ENCODE measurements at places on chromosomes 3 and 15. TPM values are rescaled to one million over a fixed set of nuclear protein-coding genes. Genes with fewer than 3 reads are reported as not detected.

The ATRIP gene
- total RNA-seq: 7.5 TPM

The MEIS2 gene
- 14.7 TPM for total RNA-seq

The IQCF5 gene
- not detected for total RNA-seq

The NRROS gene
- total RNA-seq: 11.3 TPM

The PLS1 gene
- 3.6 TPM for total RNA-seq

The UBE2E2 gene
- total RNA-seq: 123 TPM

The USP50 gene
- total RNA-seq: not detected

The RASSF1 gene
- total RNA-seq: 82.2 TPM

The ACKR4 gene
- total RNA-seq: not detected

The C3orf70 gene
- 10.8 TPM for total RNA-seq

The ST3GAL6 gene
- 10.8 TPM for total RNA-seq

The NDN gene
- total RNA-seq: 112 TPM

The P2RY14 gene
- total RNA-seq: 7.1 TPM

The EXD1 gene
- total RNA-seq: not detected

DNA sequence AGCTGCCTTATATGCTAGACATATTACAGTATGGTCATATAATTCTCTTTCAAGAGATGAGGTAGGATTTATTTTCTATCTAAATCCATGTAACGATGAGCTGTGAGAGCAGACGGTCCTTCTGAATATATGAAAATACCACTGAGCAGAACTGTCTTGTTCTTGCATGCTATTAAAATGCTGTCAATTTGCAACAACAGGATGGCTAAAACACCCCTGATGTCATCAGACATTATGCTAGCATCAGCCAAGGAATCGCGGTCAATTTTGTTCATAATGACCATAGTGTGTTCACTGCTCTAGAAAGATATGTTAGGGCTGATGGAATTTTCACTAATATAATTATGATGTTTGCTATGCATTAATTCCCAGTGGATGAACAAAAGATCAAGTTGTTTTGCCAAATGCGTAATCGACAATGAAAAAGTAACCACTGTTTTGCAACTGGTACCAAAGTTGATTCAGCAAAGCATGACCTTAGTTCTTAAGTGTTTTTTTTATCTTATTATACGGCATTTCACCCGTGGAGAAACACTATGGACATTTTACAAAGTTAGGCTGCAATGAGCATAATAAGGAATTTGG lies 765.4 kb upstream of the NR2F2 start:
- DNase-seq: no peak

- no peak for DNase-seq
Measured at GRCh38 chr15:78855746-78856145, 16.9 kb upstream of the MORF4L1 start.

GRCh38 chr3:71710906-71711494 lies 14.2 kb downstream of the EIF4E3 start:
- no peak for DNase-seq

DNA sequence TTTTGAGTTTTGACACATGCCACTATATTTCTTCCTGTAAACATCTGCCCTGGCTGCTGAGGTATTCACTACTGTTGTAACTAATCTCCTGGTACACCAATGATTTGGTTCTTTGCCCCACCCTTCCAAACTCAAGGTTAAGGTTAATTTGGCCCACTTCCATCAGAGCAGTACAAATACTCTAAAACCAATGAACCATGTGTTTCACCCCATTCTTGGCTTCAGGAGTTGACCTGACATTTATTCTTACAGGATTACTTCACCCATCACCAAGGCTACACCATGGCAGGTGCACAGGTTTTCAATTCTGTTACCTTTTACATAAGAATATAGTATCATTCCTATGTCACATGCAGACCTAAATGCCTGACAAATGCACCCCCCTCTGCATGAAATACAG lies 1179.9 kb downstream of the ZPLD1 start:
- DNase-seq: no peak

DNA sequence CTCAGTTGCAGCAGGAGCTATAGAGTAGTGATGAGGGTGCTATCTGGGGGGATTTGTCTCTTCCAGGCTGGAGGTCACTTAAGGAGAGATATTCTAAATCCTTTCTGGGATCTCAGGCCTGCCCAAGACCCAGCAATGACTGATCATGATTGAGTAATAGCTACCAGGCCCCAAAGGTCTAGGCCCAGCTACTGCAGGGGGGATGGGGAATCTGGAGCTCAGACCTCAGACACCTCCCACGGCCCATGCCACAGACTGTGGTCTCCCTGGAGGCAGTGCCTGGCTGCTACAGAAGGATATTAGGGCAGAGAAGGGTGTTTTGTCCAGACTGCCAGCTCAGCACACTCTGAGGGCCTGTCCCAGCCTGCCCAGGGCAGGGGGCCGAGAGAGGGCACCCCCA lies 6.9 kb downstream of the SLC38A3 start:
- DNase-seq: no peak

DNA sequence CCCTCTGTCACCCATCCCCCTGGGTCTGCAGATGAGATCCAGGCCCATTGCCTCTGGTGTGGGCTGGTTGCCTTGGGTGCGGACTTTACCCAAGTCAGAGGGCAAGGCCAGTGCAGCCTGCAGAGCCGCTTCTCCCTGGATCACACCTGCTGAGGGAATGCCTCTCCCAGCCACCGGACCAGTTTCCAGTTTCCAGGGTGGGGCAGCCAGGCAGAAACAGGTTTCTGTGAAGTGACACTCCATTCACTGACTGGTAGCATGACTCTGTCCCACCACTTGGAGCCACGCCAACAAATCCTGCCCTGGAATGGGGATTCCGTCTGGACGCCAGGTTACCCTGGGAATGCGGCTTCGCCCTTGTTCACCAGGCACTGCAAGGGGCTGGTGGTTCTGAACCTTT lies 30.0 kb downstream of the PAQR5 start:
- DNase-seq: no peak

DNA sequence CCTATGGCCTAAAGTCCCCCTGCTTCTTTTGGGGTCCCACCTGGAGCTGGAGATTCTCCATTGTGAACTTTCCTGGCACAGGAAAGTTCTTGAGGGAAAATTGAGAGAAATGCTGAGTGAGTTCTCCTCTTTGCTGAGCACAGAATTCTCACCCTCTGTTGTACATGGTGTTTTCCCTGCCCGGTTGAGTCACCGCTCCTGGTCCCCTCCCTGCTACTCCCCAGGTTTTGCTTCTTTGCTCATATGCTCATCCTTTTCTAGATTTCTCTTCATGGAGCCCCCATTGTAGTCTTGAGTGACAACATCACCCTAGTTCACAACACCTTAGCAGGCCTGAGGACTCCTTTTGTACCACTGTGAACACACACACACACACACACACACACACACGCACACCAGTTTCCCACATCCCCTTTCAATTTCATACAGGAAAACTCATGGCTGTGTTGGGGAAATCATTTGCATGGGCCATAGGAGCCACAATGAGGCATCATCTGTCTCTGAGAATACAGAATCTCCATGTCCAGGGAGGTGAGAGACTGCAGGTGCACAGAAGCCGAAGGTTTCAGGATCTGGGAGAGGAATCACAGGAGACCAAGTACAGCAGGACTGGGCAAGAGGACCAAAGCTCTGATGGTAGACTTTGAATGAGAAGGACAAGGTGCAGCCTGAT lies 585.3 kb downstream of the GOLGA6L6 start:
- DNase-seq: no peak

GRCh38 chr15:92315144-92315543 lies 78.5 kb upstream of the ST8SIA2 start:
- no peak for DNase-seq

- no peak for DNase-seq
Measured at GRCh38 chr3:130662501-130662996, 84.1 kb downstream of the PIK3R4 start.

DNA sequence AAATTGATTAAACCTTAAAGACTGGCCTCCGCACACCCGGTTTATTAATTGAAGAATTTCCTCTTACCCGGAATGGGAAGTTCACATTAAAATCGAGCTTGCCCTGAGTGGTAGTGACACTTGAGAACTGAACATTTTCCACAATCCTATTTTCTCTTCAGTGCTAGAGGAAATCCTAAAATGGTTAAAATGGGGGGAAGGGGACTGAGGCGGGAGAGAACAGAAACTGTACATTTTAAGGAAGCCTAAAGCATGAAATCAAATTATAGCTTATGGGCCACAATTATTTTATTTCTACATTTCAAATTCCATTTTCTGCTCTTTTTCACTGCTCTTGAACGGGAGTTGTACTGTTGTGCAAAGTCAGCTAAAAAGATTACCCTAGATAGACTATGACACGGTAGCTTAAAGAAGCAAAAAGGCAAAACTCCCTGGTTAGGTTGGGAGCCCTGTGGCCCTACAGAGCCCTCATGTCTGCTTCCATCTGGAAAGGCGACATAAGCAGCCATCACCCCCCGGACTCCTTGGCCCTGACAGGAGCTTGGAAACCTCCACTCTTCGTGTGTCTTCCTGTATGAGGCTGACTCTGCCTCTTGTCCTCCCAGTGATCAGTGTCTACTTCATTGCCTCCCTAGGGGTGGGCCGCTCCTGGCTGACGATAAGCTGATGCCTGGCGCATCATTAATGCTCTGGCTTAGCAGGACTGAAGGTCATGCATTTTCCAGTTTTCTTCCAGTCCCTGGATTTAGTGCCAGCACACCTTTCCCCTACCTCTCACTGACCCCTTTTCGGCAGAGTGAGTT lies 79.3 kb downstream of the EEFSEC start:
- no peak for DNase-seq

GRCh38 chr3:196800742-196801434 lies 61.2 kb downstream of the PAK2 start:
- no peak for DNase-seq

DNA sequence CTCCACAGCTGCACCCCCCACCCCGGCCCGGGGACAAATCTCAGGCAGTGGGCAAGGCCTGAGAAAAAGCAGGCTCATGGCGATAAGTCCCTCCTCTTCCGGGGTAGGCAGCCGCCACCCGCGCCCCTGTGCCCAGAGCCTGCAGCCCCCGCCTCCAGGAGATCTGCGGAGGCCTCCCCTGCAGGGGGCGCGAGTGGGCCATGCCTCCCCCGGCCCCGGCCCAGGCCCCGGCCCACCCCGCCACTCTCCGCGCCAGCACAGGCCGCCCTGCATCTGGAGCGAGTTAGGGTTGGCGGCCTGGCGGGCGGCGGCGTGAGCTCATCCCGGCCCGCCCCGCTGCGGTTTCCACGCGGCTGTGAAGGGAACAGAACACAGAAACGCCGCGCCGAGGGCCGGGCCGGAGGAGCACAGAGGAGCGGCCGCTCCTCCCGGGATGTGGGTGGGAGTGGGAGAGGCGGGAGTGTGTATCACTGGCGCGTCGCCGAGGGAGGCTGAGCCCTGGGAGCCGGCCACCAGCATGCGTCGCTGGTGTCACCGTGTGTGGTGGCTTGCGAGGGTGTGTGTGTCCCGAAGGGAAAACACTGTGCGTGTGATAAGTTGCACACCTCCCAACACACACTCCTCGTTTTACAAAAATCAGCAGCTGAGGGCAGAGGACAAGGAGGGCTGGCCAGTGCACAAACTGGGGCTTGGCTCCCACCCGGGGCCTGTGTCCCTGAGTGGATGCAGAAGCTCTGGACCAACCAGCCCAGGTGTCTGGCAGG lies 17.2 kb downstream of the MYL3 start:
- peak; percentile 65 for DNase-seq

DNA sequence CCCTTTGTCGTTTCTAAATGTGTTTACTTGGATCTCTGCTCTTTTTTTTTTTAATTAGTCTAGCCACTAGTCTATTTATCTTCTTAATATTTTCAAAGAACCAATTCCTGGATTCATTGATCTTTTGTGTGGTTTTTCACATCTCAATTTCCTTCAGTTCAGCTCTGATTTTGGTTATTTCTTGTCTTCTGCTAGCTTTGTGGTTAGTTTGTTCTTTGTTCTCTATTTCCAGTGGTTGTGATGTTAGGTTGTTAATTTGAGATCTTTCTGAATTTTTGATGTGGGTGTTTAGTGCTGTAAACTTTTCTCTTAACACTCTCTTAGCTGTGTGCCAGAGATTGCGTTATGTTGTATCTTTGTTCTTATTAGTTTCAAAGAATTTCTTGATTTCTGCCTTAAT lies 446.1 kb downstream of the CNTN4 start:
- no peak for DNase-seq

GRCh38 chr3:51703068-51703760 lies 3.7 kb upstream of the GRM2 start:
- DNase-seq: no peak

DNA sequence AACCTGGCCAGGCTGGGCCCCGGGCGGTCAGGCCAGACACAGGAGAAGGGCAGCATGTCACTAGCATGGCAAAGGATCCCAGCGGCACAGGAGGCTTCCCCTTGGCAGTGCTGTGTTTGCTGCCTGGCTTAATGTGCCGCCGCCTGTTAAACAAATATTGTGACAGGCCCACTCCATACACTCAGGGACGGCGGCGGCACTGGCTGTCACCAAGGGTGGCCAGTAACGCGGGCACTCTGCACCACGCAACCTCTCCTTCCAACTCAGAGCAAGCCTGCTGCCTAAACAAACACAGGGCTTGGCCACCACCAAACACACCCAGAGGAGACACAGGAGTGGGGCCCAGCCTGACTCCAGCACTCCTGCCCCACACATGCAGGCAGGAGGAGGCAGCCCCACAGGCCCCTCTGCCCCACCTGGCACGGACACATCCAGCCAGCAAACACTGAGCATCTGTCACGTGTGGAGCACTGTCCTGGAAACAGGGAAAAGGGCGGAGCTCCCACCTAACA lies 48.0 kb downstream of the TPRA1 start:
- no peak for DNase-seq

- DNase-seq: no peak
Measured at GRCh38 chr3:116030131-116030850, 407.0 kb downstream of the GAP43 start.

GRCh38 chr3:58518291-58518789 lies 18.6 kb downstream of the ACOX2 start:
- DNase-seq: no peak

- no peak for DNase-seq
Measured at GRCh38 chr15:32222716-32223115, 180.4 kb downstream of the GOLGA8K start.

GRCh38 chr3:42056840-42057239 lies 34.3 kb upstream of the TRAK1 start:
- DNase-seq: no peak

DNA sequence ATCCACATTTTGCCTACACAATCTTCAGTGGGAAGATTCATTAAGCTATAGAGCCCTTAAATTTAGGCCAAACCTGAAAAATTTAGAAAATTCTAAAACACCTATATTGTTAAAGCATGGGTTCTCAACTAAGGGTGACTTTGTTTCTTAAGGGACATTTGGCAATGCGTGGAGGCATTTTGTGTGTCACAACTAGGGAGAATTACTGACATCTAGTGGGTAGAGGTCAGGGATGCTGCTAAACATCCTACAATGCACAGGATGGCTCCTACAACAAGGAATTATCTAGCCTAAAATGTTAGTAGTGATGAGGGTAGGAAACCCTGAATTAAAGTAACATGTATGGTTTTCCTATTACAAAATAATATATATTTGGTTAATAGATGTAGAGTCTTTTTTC lies 55.8 kb downstream of the TBC1D5 start:
- DNase-seq: no peak

DNA sequence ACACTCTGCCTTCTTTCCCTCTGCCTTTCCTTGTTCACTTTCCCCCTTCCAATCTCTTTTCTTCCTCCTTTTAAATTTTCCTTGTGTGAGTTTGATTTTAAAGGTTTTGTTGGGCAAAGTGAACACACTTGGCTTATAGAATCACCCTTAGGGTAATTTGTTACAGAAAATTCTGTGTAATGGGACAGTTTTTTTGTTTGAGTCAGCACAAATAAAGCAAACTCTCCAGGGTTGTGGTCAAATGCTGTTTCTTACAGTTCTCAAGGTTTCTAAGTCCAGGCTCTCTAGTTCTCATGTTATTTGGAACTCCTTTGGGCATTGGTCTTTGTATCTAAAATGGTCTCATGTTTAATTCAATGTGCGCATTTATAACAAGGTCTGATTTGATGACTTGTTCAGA lies 307.1 kb downstream of the PTPRG start:
- DNase-seq: no peak

GRCh38 chr15:28911310-28911931 lies 25.6 kb downstream of the APBA2 start:
- no peak for DNase-seq

Measured in tibial nerve (tissue), 4 donors.